ENCODE measurements at places on chromosomes 2 and 18. TPM values are rescaled to one million over a fixed set of nuclear protein-coding genes. Genes with fewer than 3 reads are reported as not detected.
A peak's percentile ranks its signal among the peaks of the same experiment; 100 is the strongest.

- H3K27me3 ChIP-seq = no peaks in the 10 kb centered on the region
- DNase-seq = peak; percentile 95
- peak overlapping the region; percentile 82 for H3K27ac ChIP-seq
- H3K36me3 ChIP-seq = no peaks in the 10 kb centered on the region
- H3K4me3 ChIP-seq = peak overlapping the region; percentile 93
- peaks cover 6% of the 10 kb centered on the region for H3K4me1 ChIP-seq
Observed at GRCh38 chr2:46915811-46916630, 415 bp upstream of the MCFD2 start.

Gene SCRN3
- 31.0 TPM for total RNA-seq

- no peak overlapping the region for H3K27ac ChIP-seq
- H3K36me3 ChIP-seq = no peaks in the 10 kb centered on the region
- H3K4me1 ChIP-seq = peaks cover 7% of the 10 kb centered on the region
- no peak overlapping the region for H3K4me3 ChIP-seq
- no peaks in the 10 kb centered on the region for H3K27me3 ChIP-seq
Observed at GRCh38 chr2:235514627-235515363, 21.0 kb downstream of the AGAP1 start.

Gene SCN3A
- not detected for total RNA-seq

GRCh38 chr2:8761529-8762164 lies 75.8 kb downstream of the KIDINS220 start:
- no peaks in the 10 kb centered on the region for H3K36me3 ChIP-seq
- H3K27ac ChIP-seq = no peak overlapping the region
- no peak overlapping the region for H3K4me3 ChIP-seq
- no peaks in the 10 kb centered on the region for H3K4me1 ChIP-seq

- no peak for DNase-seq
- H3K27ac ChIP-seq = no peak overlapping the region
- no peaks in the 10 kb centered on the region for H3K27me3 ChIP-seq
- no peaks in the 10 kb centered on the region for H3K4me1 ChIP-seq
Observed at GRCh38 chr2:172968061-172968469, 107.6 kb upstream of the MAP3K20 start.

GRCh38 chr2:30038419-30038818 lies 108.4 kb upstream of the YPEL5 start:
- H3K4me3 ChIP-seq = no peak overlapping the region
- no peaks in the 10 kb centered on the region for H3K27me3 ChIP-seq
- H3K27ac ChIP-seq = no peak overlapping the region
- H3K36me3 ChIP-seq = no peaks in the 10 kb centered on the region
- no peak for DNase-seq

GRCh38 chr2:66438498-66438833 lies 3.5 kb downstream of the MEIS1 start:
- peaks cover 55% of the 10 kb centered on the region for H3K4me1 ChIP-seq
- H3K27ac ChIP-seq = no peak overlapping the region
- no peak for DNase-seq

GRCh38 chr2:85748039-85748734 lies 5.6 kb upstream of the ATOH8 start:
- H3K27ac ChIP-seq = no peak overlapping the region
- H3K4me1 ChIP-seq = peaks cover 12% of the 10 kb centered on the region
- peaks cover 85% of the 10 kb centered on the region for H3K27me3 ChIP-seq
- no peak overlapping the region for H3K4me3 ChIP-seq
- no peak for DNase-seq
